T-cell (primary cell): ENCODE measurements at places on chromosomes 12 and 14. TPM values are rescaled to one million over a fixed set of nuclear protein-coding genes. Genes with fewer than 3 reads are reported as not detected.
A peak's percentile ranks its signal among the peaks of the same experiment; 100 is the strongest.

Gene GPRC5A
- not detected for total RNA-seq

DNA sequence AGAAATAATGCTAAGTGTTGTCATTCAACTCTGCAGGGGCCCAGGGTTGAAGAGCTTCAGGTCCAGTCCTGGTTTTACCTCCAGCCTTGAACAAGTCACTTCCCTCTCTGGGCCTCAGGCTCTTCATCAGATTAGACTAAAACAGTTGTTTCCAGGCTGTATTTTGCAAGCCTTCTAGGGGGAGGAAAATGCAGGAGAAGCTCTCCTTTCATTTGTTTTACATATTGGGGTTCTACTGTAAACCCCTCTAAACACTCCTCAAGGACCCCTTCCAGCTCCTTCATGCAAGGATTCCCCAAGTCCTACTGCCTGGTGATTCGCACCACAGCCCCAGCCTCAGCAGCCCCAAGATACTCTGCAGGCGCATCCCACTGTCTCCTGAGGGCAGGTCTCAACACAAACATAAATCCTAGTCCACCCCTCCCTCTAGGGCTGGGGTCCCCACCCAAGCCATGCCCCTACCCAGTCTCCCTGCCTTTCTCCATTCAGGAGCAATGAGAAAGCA, 2.7 kb downstream of the SDR9C7 start:
- H3K27ac ChIP-seq: no peak overlapping the region
- no peak for DNase-seq
- no peak overlapping the region for H3K4me3 ChIP-seq
- H3K27me3 ChIP-seq: no peaks in the 10 kb centered on the region
- no peaks in the 10 kb centered on the region for H3K36me3 ChIP-seq

- no peaks in the 10 kb centered on the region for H3K4me1 ChIP-seq
- DNase-seq: no peak
- H3K27me3 ChIP-seq: peaks cover 8% of the 10 kb centered on the region
- no peak overlapping the region for H3K27ac ChIP-seq
Observed at GRCh38 chr14:90555126-90556011, 158.5 kb downstream of the CALM1 start.

DNA sequence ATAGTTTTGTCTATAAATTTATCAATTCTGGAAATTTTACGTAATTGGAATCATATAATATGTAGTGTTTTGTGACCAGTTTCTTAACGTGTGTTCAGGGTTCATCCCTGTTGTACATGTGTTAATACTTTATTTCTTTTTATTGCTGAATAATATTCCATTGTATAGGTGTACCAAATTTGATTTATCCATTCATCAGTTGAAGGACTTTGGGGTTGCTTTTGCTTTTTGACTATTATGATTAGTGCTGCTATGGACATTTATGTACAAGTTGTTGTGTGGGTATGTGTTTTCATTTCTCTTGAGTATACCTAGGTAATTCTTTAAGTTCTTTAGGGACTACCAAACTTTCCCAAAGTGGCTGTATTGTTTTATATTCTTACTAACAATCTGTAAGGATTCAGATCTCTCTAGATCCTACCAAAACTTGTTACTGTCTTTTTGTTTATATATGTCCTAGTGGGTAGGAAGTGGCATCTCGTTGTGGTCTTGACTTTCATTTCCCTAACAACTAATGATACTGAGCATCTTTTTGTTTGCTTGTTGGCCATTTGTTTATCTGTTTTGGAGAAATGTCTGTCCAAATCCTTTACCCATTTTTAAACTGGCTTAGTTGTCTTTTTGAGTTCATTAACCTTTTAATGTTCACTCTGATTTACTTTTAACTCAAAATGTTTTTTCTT, 14.9 kb downstream of the VRK1 start:
- no peak overlapping the region for H3K27ac ChIP-seq
- no peaks in the 10 kb centered on the region for H3K36me3 ChIP-seq
- no peak overlapping the region for H3K4me3 ChIP-seq

DNA sequence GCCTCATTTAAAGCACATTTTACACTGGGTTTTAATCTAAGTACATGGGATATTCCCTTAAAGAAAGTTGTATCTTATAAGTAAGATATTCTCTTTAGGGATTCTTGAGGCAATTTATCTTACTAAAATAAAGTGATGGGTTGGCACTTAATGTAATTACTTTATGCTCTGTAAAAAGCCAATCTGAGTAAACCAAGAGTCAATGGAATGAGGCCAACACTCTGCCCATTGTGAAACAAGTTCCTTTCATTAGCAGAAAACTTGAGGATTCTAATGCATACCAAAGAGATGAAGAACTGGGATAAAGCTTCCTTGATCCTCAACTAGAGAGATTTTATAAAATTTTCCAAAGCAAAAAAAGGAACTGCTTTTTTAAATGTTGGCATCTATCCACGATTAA, 121.2 kb downstream of the METTL25 start:
- no peaks in the 10 kb centered on the region for H3K27me3 ChIP-seq
- H3K36me3 ChIP-seq: no peaks in the 10 kb centered on the region
- H3K4me3 ChIP-seq: no peak overlapping the region
- H3K4me1 ChIP-seq: no peaks in the 10 kb centered on the region
- no peak for DNase-seq
- no peak overlapping the region for H3K27ac ChIP-seq

DNA sequence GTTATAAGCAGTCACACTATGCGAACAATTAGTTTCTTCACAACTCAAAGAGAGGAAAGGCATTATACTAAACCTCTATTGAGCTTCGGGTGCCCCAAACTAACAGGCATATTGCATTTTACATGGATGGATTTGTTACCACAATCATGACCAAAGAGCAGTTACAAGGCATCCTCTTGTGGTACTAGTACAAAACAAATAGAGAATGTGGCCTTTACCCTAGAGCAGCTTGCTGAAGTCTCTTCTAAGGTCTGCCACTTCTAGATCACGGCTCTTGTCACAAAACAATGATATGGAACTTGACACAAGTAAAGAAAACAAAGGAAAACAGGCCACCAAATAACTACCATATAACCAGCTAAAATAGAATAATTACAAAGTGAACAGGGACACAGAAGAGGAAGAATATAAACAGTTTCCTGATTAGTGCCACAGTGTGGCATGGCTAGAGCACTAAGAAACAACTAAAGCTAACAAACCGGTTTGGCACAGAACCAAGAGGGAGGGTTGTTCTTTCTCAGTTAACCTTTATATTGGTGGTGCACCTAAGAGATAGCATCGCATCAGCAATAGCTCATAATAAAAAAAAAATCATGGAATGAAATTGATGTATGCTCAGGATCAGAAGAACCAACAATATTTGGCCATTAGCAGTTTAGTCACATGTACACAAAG, 209.7 kb upstream of the ATP2B1 start:
- no peaks in the 10 kb centered on the region for H3K27me3 ChIP-seq
- no peaks in the 10 kb centered on the region for H3K36me3 ChIP-seq
- H3K4me3 ChIP-seq: no peak overlapping the region
- DNase-seq: no peak
- H3K4me1 ChIP-seq: no peaks in the 10 kb centered on the region
- no peak overlapping the region for H3K27ac ChIP-seq

Gene CYP46A1
- 0.51 TPM for total RNA-seq

DNA sequence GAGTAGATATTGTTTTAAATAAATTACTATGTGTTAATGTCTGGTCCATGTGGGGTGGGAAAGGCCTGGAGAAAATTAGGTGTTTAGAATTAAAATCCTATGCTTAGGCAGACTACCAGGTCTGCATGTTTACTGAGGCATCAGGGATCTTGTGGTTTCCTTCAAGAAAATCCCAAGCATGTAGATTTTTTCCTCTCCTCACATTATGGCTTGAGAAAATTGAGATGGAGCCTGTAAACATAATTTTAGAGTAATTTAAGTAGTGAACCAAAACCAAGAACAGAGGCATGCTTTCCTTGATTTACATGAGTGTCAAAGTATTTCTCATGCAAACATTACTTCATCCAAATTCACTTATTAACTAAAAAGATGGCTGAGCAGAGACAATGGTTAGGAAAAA, 823.7 kb downstream of the AACS start:
- no peak for DNase-seq
- H3K4me1 ChIP-seq: no peaks in the 10 kb centered on the region
- no peak overlapping the region for H3K27ac ChIP-seq
- H3K27me3 ChIP-seq: no peaks in the 10 kb centered on the region

DNA sequence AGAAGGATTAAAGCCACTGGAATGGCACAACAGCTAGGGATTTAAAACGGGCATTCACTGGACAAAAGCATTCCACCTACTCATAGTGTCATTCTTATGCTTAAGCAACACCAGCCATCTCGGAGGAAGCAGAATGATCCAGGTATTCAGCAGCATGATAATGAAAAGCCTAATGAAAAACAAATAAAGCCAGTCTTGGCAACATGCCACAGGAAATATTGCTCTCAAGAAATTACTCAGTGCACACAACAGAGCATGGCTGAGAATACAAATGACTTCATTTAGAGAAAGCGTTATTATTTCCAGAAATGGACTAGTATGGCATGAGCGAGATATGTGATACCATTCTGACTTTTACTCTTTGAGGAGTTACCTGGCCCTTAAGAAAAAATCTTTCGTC, 442.2 kb downstream of the APAF1 start:
- no peak overlapping the region for H3K27ac ChIP-seq
- no peaks in the 10 kb centered on the region for H3K36me3 ChIP-seq
- H3K27me3 ChIP-seq: no peaks in the 10 kb centered on the region
- H3K4me3 ChIP-seq: no peak overlapping the region
- DNase-seq: no peak
- H3K4me1 ChIP-seq: no peaks in the 10 kb centered on the region

Gene MYRFL
- total RNA-seq: not detected

DNA sequence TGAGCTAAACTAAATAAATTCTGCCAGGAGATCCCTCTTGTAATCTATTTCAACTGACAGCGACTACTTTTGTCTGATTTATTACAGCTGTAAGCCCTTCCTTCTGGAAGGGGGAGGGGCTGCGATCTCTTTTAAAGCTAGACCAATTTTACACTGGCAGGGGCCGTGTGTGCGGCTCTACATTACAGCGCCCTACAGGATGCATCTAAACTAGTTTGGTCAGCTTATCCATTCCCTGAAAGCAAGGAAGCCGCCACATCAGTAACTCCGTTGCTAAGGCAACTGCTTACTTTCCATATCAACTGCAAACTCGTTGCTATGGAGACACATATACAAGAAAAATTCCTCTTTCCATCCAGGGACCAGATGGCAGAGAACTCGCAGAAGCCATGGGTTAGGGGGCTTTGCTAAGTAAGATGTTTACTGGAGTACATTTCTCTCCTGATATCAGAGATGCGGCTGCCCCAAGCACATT, 17.4 kb downstream of the FOXN3 start:
- H3K4me1 ChIP-seq: peaks cover 26% of the 10 kb centered on the region
- H3K27me3 ChIP-seq: no peaks in the 10 kb centered on the region
- no peak overlapping the region for H3K4me3 ChIP-seq
- H3K36me3 ChIP-seq: no peaks in the 10 kb centered on the region

GRCh38 chr14:65203574-65203973, 101.3 kb upstream of the MAX start:
- no peaks in the 10 kb centered on the region for H3K27me3 ChIP-seq
- no peak overlapping the region for H3K27ac ChIP-seq
- H3K36me3 ChIP-seq: no peaks in the 10 kb centered on the region
- DNase-seq: no peak

Gene STXBP6
- total RNA-seq: not detected

- no peak for DNase-seq
- H3K27ac ChIP-seq: no peak overlapping the region
- H3K4me1 ChIP-seq: no peaks in the 10 kb centered on the region
- H3K4me3 ChIP-seq: no peak overlapping the region
Observed at GRCh38 chr14:51386411-51386810, 146.4 kb downstream of the TMX1 start.

Gene C12orf43
- total RNA-seq: 19.1 TPM

Gene E2F7
- total RNA-seq: 0.13 TPM

Gene OVCH1
- total RNA-seq: not detected

Gene MGAT2
- 54.1 TPM for total RNA-seq

- no peak within 1 kb of the TSS for H3K27ac ChIP-seq
- peaks cover 10% of the 10 kb centered on the region for H3K4me1 ChIP-seq
- no peaks in the 10 kb centered on the region for H3K36me3 ChIP-seq
- peak within 1 kb of the TSS; percentile 82 for H3K4me3 ChIP-seq
- peaks cover 20% of the 10 kb centered on the region for H3K27me3 ChIP-seq
Observed at GRCh38 chr12:24948757-24949722, at the start of gene BCAT1. Gene BCAT1, minus strand, starts transcription at chr12:24949101. Its CDS starts 169 bp downstream, at chr12:24948932.

Gene OAS3
- total RNA-seq: 29.7 TPM

Gene PPP1R1A
- not detected for total RNA-seq

Gene REM2
- 7.9 TPM for total RNA-seq

Gene PIWIL1
- total RNA-seq: not detected

- DNase-seq: no peak
- peaks cover 74% of the 10 kb centered on the region for H3K36me3 ChIP-seq
- H3K27me3 ChIP-seq: no peaks in the 10 kb centered on the region
Observed at GRCh38 chr14:99258341-99258861, 13.6 kb downstream of the BCL11B start.

- no peak within 1 kb of the TSS for H3K27ac ChIP-seq
- H3K27me3 ChIP-seq: no peaks in the 10 kb centered on the region
- H3K4me1 ChIP-seq: no peaks in the 10 kb centered on the region
- DNase-seq: no peak
- no peaks in the 10 kb centered on the region for H3K36me3 ChIP-seq
Observed at GRCh38 chr12:113149361-113150150, at the start of gene CFAP73. Gene CFAP73, plus strand, starts transcription at chr12:113149724. Its CDS starts 134 bp downstream, at chr12:113149858.

DNA sequence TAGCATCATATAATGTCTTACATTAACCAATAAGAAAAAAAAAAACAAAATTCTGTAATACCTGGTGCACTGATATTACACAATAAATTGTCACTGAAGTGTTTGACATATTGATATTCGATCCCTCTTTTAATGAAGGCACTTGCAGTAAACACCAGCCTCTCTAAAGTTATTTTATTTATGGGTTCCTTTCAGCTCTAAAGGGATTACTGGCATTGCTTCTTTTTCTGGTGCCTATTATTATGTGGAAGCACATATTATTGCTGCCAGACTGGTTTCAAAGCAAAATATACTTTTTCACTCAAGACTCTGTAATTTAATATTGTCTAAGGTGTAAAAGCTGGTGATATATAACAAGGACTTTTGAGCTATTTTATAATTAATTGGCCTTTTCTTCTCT, 1090.5 kb downstream of the TRHDE start:
- no peaks in the 10 kb centered on the region for H3K27me3 ChIP-seq
- no peaks in the 10 kb centered on the region for H3K4me1 ChIP-seq
- no peaks in the 10 kb centered on the region for H3K36me3 ChIP-seq
- no peak overlapping the region for H3K4me3 ChIP-seq
- no peak overlapping the region for H3K27ac ChIP-seq

Gene PGF
- total RNA-seq: 0.09 TPM

Gene RFX4
- total RNA-seq: not detected

GRCh38 chr14:90368946-90369721, 27.7 kb upstream of the CALM1 start:
- no peak overlapping the region for H3K4me3 ChIP-seq
- H3K27me3 ChIP-seq: peaks cover 6% of the 10 kb centered on the region
- no peaks in the 10 kb centered on the region for H3K4me1 ChIP-seq
- H3K27ac ChIP-seq: no peak overlapping the region
